ENCODE measurements at places on chromosomes 7 and 10.
A peak's percentile ranks its signal among the peaks of the same experiment; 100 is the strongest.

GRCh38 chr10:34538281-34538829, 276.7 kb downstream of the PARD3 start:
- DNase-seq, result peak; percentile 22

- DNase-seq, result peak; percentile 65
These were observed 173.5 kb downstream of the KCNMA1 start for GRCh38 chr10:77463967-77464745.

DNA sequence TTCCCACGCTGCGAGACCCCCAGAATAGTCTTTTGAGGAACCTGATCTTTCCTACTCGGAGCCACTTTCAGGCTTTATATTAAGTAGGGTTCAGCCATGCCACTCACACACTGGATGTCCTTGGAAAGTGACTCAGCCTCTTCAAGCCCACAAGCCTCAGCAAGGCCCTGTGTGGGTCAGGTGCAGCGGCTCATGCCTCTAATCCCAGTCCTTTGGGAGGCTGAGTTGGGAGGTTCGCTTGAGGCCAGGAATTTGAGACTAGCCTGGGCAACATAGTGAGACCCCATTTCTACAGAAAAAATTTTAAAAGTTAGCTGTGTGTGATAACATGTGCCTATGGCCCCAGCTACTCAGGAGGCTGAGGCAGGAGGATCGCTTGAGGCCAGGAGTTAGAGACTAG, 119.7 kb upstream of the TNRC18 start:
- no peak for DNase-seq

- DNase-seq, result no peak
These were observed 3.7 kb upstream of the DPYSL4 start for GRCh38 chr10:132183046-132183445.

- DNase-seq, result no peak
These were observed 2.5 kb downstream of the ENTPD1 start for GRCh38 chr10:95758351-95759025.

- peak; percentile 56 for DNase-seq
These were observed 7.4 kb downstream of the IGF2BP3 start for GRCh38 chr7:23462846-23463245.

GRCh38 chr7:152590481-152590880, 85.5 kb downstream of the XRCC2 start:
- no peak for DNase-seq

DNA sequence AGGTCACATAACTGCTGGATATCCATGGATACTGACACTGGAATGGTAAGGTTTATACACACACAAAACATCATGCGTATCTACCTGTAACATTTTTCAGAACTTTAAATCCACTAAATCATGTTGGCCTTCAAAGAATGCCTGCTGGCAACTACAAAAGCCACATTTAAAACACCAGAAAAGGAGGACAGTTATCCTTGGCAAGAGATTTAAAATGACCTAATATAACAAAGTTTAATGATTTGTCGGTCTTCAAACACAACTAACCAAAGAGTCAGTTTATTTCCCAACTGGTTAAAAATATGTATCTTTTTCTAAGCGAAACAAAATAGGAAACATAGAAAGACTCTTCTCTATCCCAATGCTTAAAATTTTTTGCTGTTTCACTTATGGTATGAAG, 24.0 kb downstream of the WAPL start:
- no peak for DNase-seq

DNA sequence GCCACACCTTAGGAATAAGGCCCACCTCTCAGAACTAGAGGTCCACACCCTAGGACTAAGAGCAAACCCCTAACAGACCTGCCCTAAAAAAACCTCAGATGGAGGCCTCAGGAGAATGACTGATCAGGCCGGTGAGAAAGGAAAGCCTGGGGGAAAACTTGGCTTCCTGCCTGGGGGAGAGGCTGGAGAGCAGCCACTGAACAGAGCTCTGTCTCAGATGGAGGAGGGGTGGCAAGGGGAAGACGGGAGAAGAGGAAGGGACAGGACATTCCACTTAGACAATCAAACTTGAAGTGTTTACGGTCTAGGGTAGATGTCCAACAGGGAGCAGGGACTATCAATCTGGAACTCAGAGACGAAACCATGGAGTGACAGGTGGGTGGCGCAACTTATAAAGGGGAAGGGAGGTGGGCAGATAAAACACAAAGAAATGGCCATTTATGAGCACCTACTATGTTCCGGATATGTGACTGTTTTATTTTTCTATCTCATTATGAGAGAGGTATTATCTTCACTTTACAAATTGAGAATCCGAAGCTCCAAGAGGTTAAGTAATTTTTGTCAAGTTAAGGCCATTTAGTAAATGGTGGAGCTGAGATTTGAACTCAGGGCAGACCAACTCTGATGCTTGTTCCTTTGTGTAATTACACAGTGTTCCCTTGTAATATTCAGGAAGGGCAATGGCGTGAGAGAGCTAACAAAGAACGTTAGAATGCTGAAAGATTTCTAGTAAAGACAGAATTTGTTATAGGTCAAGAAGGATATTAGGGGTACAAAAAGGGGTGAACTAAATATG, 82.6 kb downstream of the DNMBP start:
- peak; percentile 85 for DNase-seq

DNA sequence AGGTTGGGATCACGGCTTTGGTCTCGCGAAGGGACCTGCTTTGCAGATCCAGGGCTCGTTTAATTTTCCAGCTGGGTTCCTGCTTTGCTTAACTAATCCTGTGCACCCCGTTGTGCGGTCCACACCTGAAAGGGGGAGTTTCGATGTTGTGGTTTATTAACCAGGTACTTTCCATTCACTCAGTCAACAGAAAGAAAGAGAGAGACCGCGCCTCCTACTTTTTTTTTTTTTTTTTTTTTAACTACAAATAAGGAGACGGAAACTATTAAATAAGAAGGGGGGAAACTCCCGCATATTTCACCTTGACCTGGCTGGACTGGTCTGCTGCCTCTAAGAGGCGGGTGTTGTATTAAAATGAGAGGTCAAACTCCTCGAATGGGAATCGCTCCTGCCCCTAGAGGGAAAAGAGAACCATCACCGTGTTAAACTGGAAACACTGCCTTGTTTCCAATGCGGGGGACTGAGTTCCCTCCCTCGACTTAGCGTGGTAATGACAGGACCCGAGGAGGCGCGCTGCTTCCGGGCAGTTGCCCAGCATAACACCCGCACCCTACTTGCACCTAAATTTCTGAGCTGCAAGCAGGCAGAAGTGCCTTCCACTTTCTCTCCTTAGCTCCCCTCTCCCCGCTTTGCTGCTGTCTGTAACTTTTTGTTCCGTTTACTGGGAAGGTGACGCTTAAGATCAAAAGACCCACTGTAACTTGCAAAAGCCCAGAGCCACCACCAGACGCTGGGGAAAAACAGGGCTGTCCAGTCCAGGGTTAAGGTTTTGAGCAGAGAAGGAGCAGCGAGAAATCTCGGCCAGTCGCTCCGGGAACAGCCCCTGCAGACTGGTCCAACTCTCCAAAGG, 1.1 kb upstream of the ITGB8 start:
- peak; percentile 68 for DNase-seq

GRCh38 chr10:18005781-18006456, 54.2 kb downstream of the SLC39A12 start:
- peak; percentile 57 for DNase-seq

GRCh38 chr10:27503498-27504006, 552 bp upstream of the RAB18 start:
- no peak for DNase-seq

DNA sequence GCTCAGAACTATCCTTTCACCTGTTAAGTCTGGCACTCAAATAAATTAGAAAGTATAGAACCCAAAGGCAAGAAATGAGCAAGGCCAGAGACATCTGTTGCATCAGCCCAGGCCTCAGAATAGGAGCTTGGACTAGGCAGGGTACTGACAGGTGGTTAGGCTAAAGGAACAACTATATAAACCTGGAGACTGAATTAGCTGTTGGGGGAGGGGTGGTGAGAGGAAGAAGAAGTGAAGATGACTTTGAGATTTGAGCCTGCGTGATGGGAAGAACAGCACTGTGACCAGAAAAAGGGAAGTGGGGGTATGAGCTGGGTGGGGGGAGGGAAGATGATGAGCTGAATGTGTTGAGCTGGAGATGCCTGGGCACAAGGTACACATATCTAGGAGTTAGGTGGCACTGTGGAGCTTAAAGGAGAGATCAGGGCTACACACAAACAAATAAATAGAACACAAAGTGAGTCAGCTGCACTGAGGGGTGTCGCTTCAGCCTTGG, 244.7 kb downstream of the PTEN start:
- DNase-seq, result no peak

DNA sequence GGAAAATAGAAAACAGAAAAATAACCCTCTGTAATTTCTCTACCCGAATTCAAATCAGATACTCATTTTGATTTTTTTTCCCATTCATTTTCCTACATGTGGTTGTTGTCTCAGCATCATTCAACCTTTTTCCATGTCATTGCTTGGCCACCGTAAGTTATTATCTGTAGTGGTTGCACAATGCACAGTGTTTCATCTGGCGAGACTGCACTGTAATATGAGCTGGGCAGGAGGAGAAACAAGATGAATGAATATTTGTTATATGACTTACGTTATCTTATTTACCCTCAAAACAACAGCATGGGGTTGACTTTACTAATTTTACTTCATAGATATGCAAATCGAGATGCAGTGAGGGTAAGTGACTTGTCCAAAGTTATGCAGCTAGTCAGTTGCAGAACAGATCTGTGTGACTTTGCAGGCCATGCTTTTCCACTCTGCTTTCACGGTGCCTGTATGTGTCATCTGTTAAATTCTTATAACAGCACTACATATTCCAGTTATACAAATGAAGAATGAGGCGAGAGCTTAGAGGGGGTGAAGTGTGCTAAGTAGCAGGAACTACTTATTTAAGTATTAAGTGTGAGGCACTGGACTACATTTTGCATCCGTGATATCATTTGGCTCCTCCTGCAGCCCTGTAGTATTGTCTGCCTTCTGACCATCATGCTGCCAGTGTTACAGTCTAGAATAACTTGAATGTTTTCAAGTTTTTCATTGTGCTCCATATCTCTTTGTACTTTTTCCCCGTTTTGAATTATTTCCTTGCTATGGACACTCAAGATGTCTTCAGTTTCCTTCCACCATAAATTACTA, 56.7 kb downstream of the ZMYND11 start:
- DNase-seq, result peak; percentile 55

DNA sequence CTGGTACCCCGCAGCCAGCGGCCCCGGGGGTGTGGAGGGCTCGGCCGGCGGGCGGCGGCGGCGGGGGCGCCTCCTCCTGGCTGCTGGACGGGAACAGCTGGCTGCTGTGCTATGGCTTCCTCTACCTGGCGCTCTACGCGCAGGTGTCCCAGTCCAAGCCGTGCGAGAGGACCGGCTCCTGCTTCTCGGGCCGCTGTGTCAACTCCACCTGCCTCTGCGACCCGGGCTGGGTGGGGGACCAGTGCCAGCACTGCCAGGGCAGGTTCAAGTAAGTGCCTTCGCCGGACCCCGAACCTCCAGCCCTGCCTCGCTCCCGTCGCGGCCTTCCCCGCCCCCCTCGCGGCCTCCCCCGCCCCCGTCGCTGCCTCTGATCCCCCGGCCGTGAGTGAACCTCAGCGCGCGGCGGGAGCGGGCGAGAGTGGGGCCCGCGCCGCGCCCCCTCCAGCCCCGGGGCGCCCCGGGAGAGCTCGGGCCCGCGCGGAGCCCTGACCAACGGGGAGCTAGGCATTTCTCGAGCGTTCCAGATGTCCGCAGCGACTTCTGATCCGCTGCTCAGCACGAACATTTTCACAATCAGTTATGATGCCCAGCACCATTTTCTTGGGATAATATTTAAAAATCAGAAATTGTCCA, 727 bp downstream of the ATRNL1 start:
- DNase-seq, result no peak

GRCh38 chr10:31187607-31188210, 131.3 kb upstream of the ZEB1 start:
- DNase-seq, result no peak

Measured in fibroblast of skin of right biceps (primary cell).